ENCODE measurements at places on chromosomes 5 and 9.

GRCh38 chr9:99078717-99079116 is 26.2 kb upstream of the TGFBR1 start:
- DNase-seq, result no peak

DNA sequence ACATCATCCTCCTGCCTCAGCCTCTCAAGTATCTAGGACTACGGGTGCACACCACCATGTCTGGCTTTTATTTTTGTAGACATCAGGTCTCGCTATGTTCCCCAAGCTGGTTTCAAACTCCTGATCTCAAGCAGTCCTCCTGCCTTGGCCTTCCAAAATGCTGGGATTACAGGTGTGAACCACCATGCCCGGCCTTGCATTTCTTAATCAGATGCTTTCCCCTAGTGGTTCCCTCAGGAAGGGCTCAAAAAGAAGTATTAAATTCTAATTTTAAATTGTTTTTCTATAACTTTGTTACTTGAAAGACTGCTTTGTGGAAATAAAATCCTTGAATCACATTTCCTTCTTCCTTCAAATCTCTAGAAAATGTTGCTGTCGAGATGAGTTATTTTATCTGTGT is 79.5 kb upstream of the ROR2 start:
- no peak for DNase-seq

DNA sequence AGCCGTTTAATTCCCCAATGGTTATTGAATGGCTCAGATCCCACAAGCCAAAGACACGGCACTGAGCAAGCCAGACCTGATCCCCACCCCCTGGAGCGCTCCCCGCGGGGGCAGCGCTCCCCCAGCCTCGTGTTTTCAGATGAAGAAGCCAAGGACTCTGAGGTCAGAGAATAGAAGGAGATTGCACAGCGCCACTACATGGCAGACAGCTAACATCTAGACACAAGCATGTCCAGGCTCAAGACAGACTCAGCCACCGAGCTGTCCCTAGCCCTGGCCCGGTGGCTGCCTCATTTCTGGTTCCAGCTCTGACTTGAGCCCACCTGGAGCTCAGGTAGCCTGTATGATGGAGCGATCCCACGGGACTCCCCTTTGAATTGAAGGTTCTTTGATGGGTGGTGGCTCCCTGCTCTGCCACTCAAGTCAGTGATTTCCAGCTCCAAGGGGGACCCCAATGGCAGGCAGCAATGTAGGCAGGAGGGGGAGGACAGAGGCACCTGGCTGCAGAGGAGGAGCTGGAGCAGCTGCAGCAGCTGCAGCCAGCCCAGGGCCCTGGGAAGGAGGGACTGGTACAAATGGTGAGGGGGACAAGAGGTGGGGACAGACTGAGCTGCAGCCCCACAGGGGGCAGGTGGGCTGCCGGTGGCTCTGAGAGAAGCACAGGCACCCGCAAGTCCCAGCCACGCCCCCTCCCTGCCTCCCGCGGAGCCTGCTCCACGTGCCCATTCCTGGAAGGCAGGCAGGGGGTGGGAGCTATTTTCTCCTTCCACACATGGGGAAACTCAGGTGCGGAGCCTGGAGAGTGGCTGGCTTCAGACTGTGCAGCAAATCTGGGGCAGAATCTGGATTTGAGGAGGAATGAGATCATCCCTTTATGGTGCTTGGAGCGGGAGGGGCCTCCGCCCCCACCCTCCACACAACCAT is 40.2 kb downstream of the NTNG2 start:
- DNase-seq, result no peak

GRCh38 chr5:73564675-73565074 is 764 bp downstream of the ANKRA2 start:
- no peak for DNase-seq

- DNase-seq, result no peak
These were observed 398.6 kb downstream of the PSAT1 start for GRCh38 chr9:78695519-78695918.

- no peak for DNase-seq
These were observed 43.5 kb upstream of the COL15A1 start for GRCh38 chr9:98900244-98900643.

GRCh38 chr9:38652044-38652443 is 31.6 kb upstream of the ANKRD18A start:
- no peak for DNase-seq

DNA sequence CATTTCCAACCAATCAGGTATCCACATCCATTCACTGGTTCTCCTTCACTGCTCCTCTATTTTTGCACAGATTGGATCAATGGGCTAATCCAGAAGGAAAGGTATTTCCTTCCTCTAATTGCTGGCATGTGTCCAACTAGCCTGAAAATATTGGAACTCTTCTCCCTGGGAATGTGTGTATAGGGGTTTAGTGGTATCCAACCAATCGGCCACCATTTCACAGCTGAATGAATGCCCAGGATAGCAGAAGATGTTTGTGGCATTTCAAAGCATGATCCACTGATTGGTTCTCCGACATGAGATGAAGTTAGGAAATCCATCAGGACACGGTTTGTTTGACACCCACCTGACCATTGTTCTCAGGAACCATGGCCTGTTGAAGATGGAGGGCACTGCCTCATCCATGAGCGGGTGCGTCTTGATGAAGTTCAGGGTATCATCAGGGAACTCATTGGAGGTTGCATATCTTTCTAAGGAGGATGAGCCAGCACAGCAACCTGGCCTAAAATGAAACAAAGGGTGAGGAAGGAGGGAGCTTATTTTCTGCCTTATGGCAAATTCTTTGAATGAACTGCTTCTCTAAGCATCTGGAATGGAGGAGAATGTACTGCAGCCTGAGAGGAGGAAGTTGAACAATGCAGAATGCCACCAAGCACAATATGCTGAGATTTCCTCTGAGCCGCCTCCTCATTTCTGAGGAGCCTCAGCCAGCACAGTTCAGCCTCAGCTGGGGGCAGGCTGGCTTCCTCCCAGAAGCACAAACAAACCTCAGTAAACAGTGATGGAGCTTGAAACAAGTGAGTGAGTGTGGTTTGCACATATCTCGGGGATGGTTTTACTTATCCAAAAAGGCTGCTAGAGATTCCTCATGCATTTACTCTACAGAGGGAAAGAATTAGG is 94.6 kb downstream of the SEMA6A start:
- no peak for DNase-seq

- DNase-seq, result no peak
These were observed 86.0 kb downstream of the TRIO start for GRCh38 chr5:14229181-14229580.

DNA sequence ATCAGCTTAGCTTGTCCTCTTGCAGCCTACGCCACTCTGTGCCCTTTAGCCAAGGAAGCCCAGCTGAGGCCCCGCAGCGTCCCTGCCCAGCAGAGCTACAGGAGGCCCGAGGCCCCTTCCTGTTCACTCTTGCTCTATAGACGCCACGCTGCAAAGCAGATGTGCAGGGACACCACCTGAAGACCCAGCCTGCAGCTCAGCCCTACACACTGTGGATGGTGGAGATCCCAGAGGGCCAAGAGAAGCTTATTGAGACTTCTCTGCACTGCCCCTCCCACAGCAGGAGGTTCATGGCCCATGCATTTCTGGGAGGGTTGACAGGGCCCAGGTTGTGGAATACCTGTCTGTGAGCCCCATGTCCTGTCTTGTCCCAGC is 33.6 kb downstream of the IRF1 start:
- DNase-seq, result no peak

Measured in stimulated activated CD4-positive, alpha-beta T cell treated with anti-CD3 and anti-CD28 coated beads, Interleukin-4, amount 100 ng/mL, for 4 hours (primary cell).